Activated T-cell treated with anti-CD3 and anti-CD28 coated beads, Interleukin-2, amount 50 U/mL, for 72 hours (primary cell): ENCODE measurements at places on chromosomes 2 and 18. TPM values are rescaled to one million over a fixed set of nuclear protein-coding genes. Genes with fewer than 3 reads are reported as not detected.

GRCh38 chr2:152200101-152200500 is 24.5 kb upstream of the STAM2 start:
- no peak overlapping the region for H3K27ac ChIP-seq
- H3K4me3 ChIP-seq, result no peak overlapping the region
- DNase-seq, result no peak
- no peaks in the 10 kb centered on the region for H3K36me3 ChIP-seq

Gene TBR1
- 0.05 TPM for total RNA-seq

Gene DNAJC5G
- total RNA-seq, result not detected

GRCh38 chr2:189060096-189060642 is 86.0 kb downstream of the COL3A1 start:
- H3K4me1 ChIP-seq, result no peaks in the 10 kb centered on the region
- no peak for DNase-seq
- no peak overlapping the region for H3K4me3 ChIP-seq
- no peak overlapping the region for H3K27ac ChIP-seq

Gene LHCGR
- not detected for total RNA-seq

Gene CLEC4F
- not detected for total RNA-seq

DNA sequence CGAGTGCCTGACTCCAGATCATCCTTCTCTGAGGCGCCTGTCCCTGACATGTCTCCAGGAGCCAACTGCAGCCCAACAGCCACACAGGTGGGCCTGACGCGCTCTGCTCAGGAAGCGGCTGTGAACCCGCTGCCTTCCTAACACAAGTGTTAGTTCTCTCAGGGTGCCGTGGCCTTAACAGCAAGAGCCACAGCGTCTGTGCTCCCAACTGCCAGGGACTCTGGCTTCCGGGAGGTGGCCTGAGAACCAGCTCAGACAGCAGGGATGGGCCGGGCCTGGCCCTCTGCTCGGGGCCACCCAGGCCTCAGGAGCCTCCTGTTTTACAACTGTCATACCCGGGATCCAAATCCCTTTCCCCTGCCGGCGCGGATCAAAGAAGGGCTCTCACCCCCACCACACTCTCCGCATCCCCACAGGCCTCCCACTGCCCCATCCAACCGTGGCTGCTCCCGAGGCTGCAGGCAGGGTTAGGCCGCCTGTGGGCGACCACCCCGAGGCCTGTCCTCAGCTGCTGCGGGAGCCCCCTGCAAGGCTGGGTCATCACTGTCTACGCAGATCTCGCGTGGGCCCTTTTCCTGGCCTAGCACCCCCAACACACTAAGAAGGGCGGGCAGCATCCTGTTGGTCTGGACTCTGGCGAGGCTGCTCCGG is 114.2 kb upstream of the ZNF236 start:
- no peak overlapping the region for H3K4me3 ChIP-seq
- no peak for DNase-seq
- H3K36me3 ChIP-seq, result no peaks in the 10 kb centered on the region
